Breast epithelium (tissue), 4 donors: ENCODE measurements at places on chromosomes 6 and 20. TPM values are rescaled to one million over a fixed set of nuclear protein-coding genes. Genes with fewer than 3 reads are reported as not detected.

The FKBP1C gene
- 0.29 TPM for total RNA-seq

The LTB gene
- 0.96 TPM for total RNA-seq

DNA sequence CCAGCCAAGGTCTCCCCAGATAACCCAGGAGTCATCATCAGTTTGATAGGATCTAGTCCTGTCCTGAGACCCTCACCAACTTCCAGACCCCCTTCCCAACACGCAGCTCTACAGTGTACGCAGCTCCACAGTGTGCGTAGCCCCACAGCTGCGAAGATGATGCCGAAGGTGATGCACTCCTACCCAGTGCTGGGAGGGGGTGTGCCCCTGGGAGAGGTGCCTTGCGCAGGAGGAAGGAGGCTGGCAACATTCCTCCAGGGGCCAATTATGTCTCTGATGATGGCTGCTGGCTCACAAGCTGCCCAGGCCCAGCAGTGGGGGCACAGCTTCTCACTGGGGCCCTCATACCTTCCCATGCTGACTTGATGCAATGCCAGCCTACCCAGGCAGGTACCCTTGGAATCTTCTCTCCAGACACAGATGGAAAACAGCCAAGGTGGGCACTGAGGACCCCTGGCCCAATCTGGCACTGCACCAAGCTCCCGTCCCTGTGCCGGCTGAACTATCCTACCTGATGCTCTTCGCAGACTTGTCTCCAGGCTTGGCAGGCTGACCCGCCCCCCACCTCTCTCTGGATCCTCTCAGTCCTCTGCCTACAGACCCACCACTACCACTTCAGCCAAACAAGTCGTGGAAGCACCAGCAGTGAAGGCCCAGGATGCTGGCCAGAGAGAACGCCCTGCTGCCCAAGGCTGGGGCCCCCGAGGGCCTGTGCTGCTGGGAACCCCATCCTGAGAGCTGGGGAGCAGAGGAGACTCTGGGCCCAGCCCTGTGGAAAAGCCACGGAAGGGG, 1.4 kb downstream of the ZNF512B start:
- H3K4me1 ChIP-seq: peaks cover 10% of the 10 kb centered on the region
- no peaks in the 10 kb centered on the region for H3K36me3 ChIP-seq
- no peak overlapping the region for H3K4me3 ChIP-seq
- peak overlapping the region; percentile 72 for H3K27ac ChIP-seq
- DNase-seq: no peak

DNA sequence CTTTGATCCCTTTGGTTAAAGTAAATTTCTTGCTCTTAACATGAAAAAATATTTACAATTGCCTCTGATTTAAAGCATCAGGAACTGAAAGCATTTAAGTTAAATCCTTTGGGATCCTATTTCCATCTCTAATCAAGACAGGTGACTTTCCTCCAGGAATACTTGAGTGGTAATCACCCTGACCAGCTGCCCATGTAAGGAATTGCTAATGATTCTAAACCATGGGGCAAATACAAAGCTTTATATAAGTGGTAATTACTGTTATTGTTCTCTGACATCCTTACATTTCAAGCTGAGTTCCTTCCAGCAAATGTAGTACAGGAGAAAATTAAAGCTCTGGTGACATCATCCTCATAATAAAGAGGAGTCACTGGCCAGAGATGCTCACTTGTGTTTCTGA, 100.6 kb downstream of the CRYBG1 start:
- DNase-seq: no peak
- H3K27ac ChIP-seq: no peak overlapping the region
- H3K36me3 ChIP-seq: no peaks in the 10 kb centered on the region
- H3K4me1 ChIP-seq: no peaks in the 10 kb centered on the region
